ENCODE measurements at places on chromosomes 6 and 20. TPM values are rescaled to one million over a fixed set of nuclear protein-coding genes. Genes with fewer than 3 reads are reported as not detected.

DNA sequence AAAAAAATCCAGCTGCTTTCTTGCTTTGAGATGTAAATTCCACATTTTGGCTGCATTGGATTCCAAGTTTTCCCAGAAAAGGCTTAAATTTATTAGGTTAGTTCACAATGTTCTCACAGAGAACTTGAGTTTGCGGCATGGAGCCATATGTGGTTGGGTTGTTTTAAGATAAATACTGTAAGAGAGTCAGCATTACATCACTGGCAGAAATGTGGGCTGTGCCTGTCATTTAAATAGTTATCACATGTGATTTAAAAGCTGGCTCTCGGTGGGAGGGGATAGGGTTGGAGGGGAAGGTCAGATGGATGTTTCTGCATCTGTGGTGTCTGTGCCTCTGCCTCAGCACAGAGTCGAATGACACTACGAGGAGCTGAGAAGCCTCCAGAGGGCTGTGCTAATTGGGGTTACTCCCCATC, 73.8 kb upstream of the SCP2D1 start:
- peak; percentile 27 for DNase-seq

DNA sequence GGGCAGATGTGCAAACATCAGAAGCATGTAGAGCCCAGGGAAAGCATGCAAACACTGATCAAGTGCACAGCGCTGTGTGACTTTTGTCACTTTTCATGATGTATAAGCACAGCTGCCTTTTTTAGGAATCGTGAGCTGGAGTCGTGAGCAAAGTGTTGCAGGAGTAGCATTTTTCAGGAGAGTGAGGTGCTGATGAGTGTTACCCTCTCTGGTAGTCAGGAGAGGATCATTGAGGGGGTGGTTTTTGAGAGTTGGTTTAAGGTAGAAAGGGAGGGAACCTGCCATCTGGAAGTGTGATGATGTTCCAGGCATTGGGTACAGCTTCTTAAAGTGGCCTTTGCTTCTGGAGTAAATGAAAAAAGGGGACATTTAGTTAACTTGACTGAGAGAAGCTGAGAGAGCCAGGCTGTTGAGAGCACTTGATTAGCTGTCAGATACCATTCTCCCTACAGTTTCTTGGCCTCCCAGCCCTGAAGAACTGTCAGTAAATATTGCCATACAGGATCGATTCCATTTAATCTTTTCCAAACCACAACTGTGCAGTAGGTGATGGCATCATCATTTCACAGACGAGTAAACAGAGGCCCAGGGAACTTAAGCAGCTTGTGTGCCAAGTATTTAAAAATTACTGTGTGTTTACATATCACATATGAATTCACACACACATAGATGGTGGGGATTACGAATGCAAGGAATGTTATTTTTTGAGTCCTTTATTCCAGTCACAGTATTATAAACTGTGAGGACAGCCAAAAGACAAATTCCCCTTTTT, 28.9 kb downstream of the TPD52L1 start:
- DNase-seq, result no peak

DEFB132 gene
- not detected for total RNA-seq

DNA sequence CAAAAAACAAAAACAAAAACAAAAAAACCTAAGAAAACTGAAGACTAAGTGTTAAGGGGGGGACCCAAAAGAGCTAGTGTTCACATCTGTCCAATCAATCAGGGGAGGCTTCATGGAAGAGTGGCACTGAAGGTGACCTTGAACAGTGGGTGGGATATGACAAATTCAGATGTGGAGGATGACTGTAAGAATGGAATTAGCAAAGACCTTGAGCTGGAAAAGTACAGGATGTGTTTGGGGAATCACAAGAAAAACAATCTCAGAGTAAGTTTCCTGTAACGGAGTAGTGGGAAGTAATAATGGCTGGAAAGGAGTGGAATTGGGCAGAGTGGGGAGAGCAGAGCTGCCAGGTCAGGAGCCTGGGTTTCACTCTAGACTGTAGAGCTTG, 2.9 kb upstream of the IER3 start:
- no peak for DNase-seq

DNA sequence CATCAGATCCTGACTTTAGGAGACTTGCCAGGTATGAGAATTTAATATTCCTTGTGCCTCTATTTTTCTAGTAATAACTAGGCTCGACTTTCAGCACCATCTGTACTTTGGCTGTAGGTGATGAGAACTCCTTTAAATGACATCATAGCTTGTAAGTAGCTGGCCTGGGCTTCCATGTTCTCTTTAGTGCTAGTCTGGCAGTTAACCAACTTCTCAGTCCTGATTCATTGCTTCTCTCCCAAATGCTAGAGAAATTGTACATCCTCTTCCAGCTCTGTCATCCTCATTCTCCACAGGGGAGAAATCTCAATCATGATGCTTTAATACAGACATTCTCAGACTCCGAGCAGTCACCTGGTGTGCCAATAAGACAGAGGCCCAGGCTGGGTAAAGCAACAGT, 143.5 kb upstream of the MOCS1 start:
- no peak for DNase-seq

DNA sequence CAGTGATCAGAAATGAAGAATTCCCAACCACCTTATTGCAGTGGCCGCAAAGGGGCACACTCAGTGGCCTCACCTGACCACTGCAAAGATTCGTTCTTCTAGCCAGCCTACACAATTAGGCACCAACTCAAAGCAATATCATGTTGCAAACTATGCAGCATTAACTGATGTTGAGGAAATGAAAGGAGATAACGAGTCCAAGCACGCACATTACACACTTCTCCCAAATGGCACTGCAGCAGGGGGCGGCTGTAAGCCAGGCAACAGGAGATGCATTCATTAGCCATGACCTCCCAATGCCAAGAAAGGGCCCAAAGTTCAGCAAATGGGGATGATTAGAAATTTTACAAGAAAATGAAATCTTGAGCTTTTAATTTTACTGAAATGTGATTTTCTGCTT, 39.3 kb downstream of the ATXN1 start:
- DNase-seq, result no peak

DNA sequence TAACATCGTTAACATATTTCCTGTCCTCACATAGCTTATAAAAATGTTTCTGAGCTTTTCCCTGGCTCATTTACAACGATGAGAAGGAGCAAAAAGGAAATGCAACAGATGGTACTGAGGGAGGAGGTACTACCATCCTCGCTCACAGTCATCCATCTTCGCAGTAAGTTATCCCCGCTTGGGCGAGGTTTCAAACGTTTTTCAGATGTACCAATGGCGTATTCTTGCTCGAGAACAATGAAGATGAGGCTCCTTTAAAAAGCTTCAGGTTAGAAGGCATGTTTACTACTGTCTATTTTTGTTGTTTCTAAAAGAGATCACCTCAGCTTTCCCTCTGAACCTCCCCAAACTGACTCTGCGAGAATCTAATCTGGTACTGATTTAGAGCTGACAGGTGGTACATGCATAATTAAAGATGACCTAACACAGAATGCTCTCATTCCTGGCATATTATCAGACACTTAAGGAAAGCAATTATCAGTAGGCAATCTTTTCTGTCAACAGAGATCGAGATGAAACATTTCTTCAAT, 178.7 kb downstream of the GJA10 start:
- DNase-seq, result no peak

KCNQ5 gene
- total RNA-seq, result 7.8 TPM

- DNase-seq, result no peak
Measured at GRCh38 chr20:8082989-8083388, 49.1 kb upstream of the PLCB1 start.

CRNKL1 gene
- total RNA-seq, result 17.8 TPM

- no peak for DNase-seq
Measured at GRCh38 chr6:75931011-75931680, 141.3 kb downstream of the IMPG1 start.

GRCh38 chr20:23005776-23006175, 29.3 kb upstream of the SSTR4 start:
- no peak for DNase-seq

FAXC gene
- total RNA-seq, result 22.3 TPM

DNA sequence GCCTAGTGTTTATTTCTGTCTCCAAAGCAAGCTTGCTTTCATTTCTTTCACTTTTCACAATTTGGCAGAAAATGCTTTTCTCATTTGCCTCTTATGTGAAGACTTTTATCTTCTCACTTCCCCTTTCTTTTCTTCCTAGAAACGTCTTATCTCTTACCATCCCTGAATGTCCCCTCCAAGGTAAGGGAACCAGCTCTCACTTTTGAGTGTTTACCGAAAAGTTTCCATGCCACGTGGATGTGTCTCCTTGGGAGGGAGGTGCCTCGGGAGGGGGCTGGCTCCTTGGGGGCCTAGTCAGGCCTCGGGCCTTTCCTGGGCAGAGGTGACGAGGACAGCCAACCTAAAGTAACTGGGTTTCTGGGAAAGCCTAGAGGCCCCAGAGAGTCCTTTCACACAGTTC, 127.4 kb downstream of the CD24 start:
- DNase-seq, result no peak

TAP1 gene
- 84.9 TPM for total RNA-seq

- DNase-seq, result no peak
Measured at GRCh38 chr6:142870787-142871415, 74.1 kb downstream of the HIVEP2 start.

FERMT1 gene
- total RNA-seq, result 1.5 TPM

- DNase-seq, result no peak
Measured at GRCh38 chr6:168928012-168928411, 325.6 kb downstream of the THBS2 start.

DNA sequence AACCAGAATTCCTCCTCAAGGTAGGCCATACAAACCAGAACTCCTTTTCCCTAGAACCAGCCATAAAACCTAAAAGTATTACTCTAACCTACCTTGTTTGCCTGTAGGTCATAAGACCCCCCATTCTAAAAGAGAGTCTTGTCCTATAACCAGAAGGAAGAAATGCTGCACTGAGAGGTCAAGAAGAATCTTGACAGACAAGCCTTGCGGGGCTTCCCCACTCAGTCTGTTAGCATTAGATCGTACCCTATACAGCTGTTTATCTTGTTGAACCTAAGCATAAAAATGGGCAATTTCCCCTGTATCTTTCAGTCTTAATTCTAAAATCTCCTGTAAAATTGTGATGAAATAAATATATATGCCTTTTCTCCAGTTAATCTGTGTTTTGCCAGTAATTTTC, 52.3 kb upstream of the HFE start:
- DNase-seq, result no peak
